ENCODE measurements at places on chromosomes 12 and 14. TPM values are rescaled to one million over a fixed set of nuclear protein-coding genes. Genes with fewer than 3 reads are reported as not detected.

DNA sequence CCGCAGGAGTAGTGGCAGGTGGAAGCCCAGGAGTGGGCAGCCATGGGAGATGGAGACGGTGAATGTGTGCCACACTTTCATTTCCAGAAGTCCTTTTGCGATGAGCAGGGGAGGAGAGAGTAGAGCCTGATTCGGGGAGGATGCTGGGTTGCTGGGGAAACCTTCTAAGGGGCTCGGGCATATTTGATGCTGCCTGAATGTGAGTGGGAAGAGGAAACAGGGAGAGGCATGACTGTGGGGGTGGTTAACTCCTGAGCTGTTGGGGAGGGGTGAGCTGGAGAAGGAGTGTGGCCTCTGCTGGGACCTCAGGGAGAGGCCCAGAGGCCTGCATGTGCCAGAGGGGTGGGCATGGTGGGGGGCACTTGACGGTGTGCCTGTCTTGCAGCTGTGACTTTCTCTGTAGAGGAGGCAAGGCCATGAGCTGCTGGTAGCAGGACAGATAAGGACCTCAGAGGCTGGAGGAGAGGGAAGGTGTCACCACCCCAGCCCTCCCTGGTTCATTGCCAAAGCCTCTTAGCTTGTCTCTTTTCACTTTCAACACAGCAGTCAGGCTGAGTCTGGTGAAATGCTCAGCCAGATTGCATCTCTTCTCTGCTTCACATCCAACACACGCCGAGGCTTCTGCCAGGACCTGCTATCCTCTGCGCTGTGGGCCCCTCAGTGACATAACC, 11.4 kb downstream of the GLT1D1 start:
- no peak for DNase-seq

GRCh38 chr14:63345826-63346225, 27.1 kb upstream of the GPHB5 start:
- DNase-seq, result no peak

DNA sequence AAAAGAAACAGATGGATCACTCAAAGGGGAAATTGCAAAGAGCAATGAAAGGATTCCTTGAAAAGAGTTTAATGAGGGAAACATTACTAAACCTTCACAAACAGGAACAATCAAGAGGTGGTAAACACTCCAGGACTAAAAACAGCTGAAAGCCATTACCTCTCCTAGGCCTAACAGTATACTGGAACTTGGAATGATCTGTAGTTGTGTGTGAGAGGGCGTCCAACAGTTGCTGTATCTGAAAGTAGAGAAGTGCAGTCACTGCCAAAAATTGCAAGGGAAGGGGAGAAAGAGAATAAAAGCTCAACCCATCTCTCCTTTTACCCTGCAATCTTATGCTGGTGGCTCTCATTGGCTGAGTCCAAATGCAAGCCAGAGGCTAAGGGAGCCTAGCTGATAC, 17.0 kb upstream of the MIS18BP1 start:
- no peak for DNase-seq

Gene CEBPE
- 0.18 TPM for polyA plus RNA-seq

Gene RIC8B
- 24.2 TPM for polyA plus RNA-seq

DNA sequence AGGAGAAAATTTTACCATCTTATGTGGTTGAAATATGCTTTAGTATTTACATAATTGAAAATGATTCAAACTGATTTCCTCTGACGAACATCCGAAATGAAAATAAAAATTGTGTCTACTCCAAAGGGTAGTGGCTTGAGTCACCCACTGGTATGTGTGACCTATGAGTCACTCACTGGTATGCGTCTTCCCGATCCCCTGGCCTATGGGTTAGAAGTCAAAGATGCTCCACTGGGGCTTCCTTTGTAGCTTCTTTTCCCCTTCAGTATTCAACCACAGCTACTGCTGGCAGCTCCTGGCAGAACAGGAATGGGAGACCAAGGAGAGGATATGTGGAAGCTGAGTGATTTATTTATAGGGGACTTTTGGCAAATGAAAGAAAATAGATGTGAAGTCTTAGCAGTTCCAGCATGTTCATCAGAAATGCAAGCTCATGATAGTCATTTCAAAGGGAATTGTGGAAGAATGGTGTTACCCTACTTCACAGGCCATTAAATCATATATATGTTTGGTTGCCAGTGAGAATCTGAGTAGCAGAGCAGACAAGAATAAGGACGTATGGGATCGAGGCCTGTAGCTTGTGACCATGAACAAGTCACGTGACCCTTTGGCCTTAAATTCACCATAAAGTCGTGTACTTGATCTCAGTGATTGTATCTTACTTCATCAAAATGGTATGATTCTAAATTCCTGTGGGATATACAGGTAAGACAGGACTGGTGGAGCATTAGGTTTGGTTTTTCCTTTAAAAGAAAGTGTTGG, 108.3 kb downstream of the CRADD start:
- no peak for DNase-seq

DNA sequence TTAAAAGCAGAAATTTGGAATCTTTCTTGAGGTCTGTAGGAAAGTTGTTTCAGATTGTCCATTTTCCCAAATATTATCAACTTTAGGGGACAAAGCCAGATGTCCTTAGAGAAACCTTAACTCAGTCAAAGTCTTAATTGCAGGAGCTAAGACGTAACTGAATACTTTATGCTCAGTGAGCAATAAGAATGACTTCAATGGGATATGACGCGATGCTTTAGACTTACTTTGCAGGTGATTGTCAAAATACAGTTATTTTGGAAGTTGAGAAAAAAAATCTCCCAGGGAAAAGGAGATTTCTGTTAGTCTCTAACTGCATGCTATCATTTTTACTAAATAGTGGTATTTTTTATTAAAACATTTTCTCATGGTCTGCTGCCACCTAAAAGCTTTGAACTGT, 750.9 kb upstream of the STXBP6 start:
- DNase-seq, result no peak

DNA sequence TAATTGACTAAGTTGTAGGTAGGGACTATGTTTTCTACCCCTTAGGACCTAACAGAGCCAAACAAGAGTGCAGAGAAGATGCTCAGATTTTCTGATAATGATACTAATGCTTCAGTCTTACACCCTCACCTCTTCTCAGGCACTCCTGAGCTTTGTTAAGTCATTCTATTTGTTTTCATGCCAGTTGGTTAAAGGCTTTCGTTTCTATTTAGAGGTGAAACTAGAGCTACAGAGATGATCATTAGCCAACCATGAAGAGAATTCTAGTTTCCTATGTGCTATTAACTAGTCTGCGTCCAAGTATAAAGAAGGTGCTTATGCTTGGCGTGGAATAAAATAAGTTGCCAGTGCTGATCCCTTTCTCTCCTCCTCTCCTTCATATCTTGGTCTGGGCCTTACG, 34.6 kb upstream of the PYGL start:
- no peak for DNase-seq

Gene LGR5
- polyA plus RNA-seq, result 2.6 TPM

- DNase-seq, result peak; percentile 72
These were observed 15.7 kb upstream of the FIGNL2 start for GRCh38 chr12:51863933-51864832.

Gene SIX1
- 1.2 TPM for polyA plus RNA-seq

Gene SCN8A
- polyA plus RNA-seq, result 1.4 TPM

GRCh38 chr14:73272393-73272792, 35.1 kb downstream of the PAPLN start:
- DNase-seq, result no peak

- no peak for DNase-seq
These were observed 110.4 kb downstream of the KCNC2 start for GRCh38 chr12:75099210-75099609.

DNA sequence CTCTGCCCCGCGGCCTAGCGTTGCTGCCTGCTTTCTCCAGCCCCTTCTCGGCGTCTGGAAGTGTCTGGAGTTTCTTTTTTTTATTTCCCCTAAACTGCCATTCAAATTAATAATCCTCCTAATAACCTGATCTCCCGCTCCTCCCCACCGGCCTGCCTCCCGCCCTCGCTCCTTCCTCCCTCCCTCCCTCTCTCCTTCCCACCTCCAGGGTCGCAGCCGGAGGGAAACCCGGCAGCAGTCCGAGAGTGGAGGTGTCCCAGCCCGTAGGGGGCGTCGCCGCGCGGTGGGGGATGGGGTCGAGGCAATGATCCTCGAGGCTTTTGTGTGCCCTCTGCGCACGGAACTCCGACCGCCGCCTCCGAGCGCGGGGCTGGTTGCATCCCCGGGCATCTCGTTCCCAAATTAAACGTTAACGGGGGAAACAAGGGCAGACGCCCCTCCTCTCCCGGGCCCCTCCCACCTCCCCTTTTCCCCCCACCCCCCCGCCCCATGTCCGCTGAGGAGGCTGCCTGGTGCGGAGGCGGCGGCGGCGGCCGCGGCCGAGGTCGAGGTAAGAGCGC, 1.0 kb upstream of the SOCS2 start:
- DNase-seq, result peak; percentile 75

DNA sequence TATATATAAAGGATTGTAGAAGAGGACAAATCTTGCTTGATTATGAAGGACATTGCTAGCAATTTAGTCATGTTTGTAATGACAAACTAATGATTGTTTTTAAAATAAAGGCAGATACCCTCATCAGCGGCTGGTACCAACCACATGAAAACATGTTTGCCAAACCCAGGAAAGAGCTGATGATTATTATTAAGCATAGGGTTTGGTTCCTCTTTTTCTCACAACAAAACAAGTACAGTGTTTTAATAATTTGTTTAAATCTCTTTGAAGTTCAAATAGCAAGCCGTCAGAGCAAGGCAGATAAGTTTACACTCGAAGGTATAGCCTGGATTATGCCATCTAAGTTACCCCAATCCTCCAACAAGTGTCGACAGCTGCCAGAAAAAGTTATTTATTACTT, 5.3 kb upstream of the SINHCAF start:
- no peak for DNase-seq

GRCh38 chr14:92830902-92831301, 36.8 kb downstream of the GOLGA5 start:
- DNase-seq, result no peak

DNA sequence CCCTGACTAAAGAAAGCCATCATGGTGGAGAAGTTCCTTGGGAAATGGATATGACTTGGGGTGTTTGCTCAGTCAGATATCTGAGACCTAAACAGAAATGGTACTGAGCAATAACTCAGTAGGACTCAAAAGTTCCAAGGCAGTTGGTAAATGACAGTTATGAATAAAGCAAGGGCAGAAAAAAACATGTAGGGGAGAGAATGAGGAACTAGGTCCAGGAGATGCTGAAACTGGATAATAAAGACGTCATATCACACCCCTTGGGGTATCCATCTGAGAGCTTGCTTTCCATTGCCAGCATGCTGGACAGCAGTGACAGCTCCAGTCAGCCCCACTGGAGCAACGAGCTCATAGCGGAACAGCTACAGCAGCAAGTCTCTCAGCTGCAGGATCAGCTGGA, 37.5 kb downstream of the RPGRIP1 start:
- DNase-seq, result no peak

Gene TOX4
- polyA plus RNA-seq, result 69.4 TPM

- DNase-seq, result no peak
These were observed 124.6 kb downstream of the BCL11B start for GRCh38 chr14:99147366-99147740.

DNA sequence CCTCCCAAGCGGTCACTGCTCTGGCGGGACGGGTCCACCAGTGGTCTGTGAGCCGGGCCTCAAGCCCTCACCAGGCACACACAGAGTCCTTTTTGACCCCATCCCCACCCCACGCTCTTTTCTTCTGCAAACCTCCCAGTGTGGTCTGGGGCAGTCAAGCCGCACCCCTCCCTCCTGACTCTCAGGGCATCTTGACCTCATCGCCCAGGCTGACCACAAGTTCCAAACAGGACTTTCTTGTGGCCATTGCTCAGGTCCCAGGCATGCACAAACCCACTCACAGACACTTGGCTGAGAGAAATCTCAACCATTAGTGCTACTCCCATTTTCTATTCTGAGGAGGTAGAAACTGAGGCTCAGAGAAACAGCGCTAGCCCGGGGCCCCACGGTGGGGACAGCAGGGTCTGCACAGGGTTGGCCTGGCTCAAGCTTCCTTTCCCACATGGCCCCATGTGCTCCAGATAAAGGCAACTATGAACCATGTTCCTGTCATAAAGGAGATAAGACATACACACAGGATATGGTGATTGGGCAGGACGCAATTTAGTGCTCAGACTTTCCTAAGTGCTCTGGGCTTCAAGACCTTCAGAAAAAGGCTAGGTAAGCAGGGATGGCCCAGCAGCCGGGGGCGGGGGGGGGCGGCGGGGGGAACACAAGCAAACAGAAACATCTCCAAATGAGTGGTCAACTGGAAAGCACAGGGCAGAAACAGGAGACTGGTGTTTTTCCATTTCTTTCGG, 69.6 kb downstream of the ITPK1 start:
- no peak for DNase-seq

Gene RPL6
- polyA plus RNA-seq, result 2,518 TPM

Gene IRAK3
- polyA plus RNA-seq, result 29.4 TPM

DNA sequence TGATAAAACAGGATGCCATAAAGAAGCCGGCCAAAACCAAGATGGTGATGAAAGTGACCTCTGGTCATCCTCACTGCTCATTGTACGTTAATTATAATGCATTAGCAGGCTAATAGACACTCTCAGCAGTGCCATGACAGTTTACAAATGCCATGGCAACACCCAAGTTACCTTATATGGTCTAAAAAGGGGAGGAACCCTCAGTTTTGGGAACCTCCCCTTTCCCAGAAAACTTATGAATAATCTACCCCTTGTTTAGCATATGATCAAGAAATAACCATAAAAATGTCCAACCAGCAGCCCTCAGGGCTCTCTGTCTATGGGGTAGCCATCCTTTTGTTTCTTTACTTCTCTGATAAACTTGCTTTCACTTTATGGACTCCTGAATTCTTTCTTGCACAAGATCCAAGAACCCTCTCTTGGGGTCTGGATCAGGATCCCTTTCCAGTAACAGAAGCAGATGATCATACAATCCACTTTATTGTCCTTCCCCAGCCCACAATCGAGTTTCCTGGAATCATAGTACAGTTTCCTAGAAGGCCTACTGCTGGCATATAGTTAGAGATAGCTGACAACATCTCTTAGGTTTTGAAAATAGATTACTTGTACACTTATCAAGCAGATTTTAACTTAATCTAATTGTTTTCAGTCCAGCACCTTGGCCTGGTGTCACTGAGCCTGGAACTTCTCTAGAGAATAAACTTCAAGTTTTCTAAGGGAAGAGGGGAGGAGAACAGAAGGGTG, 266.7 kb upstream of the HMGA2 start:
- DNase-seq, result no peak

Gene LRFN5
- 7.7 TPM for polyA plus RNA-seq

DNA sequence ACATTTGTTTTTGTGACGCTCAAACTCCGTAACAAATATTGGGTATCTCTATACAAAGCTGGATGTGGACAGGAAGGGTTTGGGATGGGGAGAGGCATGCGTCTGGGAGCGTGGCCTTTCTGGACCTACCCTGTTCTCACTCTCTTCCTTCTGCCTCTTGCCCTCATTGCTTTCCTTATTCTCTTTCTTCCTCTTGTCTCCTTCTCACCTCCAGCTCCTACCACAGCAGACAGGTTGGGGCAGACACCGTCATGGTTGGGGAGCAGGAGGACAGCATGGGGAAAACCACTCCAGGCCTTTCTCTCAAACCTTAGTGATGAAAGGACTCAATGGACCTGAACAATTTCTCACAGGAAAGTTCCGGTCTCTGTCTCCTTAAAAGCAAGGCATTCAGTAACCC, 465.3 kb downstream of the RAD51B start:
- DNase-seq, result no peak

DNA sequence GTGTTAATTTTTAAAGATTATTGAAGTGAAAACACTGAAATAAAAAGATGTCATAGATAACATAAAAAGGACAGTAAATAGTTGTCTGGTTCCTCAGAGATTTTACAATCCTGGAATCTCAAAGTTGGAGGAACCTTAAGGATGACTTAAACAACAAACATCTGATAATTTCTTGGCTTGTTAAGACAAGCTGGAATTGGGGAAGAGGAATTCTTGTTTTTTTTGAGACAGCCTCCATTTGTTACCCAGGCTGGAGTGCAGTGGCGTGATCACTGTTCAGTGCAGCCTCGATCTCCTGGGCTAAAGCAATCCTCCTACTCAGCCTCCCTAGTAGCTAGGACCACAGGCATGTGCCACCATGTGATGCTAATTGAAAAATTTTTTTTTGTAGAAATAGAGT, 2.3 kb downstream of the ZNF410 start:
- no peak for DNase-seq

All from right lung (tissue), 10 donors.